ENCODE measurements at places on chromosomes 3 and 15.

GRCh38 chr15:63626955-63627354, 29.8 kb downstream of the FBXL22 start:
- DNase-seq, result no peak

DNA sequence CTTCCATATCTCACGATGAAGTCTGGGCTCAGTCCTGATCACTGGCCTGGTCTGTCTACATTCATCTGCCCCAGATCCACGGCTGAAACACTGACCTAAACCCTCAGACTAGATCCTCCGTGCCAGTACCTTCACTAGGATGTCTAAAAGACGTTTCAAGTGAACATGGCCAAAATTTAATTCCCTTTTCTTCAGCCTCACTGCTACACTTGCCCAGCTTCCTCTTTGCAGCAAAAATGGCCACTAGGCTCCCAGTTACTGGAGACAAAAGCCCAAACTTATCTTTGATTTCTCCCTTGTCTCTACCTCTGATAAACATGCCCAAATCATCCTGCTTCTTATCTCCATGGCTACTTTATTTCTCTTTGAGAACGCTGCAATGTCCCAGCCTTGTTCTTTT, 1.7 kb downstream of the RASSF1 start:
- DNase-seq, result no peak

- DNase-seq, result no peak
Measured at GRCh38 chr3:122066331-122067213, 11.4 kb downstream of the CD86 start.

DNA sequence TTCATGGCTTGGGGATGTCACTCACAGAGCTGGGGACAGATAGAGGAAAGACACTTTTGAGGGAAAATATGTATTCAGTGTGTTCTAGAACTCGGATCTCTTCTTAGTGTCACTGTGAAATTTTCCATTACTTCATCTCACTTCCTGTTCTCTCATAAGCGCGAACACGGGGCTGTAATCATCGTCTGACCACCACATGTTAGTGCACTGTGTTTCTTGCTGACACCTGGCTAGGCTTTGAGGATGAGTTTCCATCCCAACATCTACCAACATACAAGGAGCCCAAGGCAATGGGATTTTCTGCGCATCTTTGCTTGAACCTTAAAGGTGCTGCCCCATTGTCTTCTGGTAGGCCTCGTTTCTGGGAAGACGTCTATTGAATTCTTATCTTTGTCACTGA, 84.0 kb downstream of the LIPC start:
- DNase-seq, result no peak

DNA sequence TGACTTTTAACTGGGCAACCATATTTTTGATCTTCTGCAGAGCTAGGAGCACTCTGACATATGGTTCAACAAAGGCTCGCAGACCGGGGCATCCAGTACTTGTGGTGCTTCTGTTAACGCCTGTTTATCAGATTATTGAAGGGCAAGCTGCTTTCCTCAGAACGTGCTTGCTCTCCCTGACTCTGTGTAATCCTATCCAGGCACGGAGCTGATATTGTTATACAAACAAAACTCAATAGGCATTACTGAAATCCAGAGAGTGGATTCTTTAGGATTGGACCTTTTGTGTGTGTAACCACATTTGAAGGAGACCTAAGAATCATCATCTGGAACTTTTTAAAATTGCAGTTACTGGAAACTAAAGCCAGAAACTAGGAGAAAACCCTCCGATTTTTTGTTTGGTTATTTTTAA, 246.5 kb downstream of the PTPRG start:
- no peak for DNase-seq

DNA sequence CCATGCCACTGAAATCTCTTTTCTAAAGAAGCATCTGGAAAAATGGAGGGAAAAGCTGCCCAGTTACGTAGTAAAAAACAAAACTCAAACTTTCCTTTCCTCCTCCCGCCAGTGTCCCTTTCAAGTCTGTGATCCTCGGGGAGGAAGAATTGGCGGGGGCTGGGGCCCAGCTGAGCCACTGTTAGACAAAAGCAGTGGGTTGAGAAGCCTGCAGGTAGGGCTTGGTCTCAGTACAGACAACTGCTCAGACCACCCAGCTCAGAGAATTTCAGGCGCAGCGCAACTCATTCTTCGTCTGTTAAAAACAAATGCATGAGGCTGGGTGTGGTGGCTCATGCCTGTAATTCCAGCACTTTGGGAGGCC, 117.1 kb downstream of the MYLK start:
- DNase-seq, result no peak
